ENCODE measurements at places on chromosomes 12 and 14.

GRCh38 chr14:61443481-61443880 is 122.1 kb downstream of the PRKCH start:
- DNase-seq = no peak

- DNase-seq = no peak
Observed at GRCh38 chr12:112020947-112021457, 7.8 kb downstream of the ERP29 start.

- DNase-seq = no peak
Observed at GRCh38 chr12:104654665-104655609, 198.2 kb downstream of the CHST11 start.

GRCh38 chr14:68652433-68652690 is 140.5 kb downstream of the ZFP36L1 start:
- no peak for DNase-seq

DNA sequence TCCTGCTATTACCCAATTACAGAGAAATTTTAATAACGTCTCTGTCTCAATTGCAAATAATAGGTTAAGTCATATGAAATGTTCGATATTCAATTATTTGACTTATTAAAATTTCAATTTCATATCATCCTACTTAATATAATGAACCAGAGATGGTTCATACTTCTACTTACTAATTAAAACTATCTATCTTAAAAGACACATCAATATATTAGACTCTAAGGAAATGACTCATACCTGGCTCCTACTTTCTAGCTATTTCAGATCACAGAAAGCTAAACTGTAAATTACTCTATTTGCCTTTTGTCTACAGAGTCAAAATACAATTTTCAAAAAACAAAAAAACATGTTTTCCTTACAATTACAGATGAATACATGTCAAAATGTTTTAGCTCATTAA is 99.6 kb downstream of the CAPZA3 start:
- no peak for DNase-seq

DNA sequence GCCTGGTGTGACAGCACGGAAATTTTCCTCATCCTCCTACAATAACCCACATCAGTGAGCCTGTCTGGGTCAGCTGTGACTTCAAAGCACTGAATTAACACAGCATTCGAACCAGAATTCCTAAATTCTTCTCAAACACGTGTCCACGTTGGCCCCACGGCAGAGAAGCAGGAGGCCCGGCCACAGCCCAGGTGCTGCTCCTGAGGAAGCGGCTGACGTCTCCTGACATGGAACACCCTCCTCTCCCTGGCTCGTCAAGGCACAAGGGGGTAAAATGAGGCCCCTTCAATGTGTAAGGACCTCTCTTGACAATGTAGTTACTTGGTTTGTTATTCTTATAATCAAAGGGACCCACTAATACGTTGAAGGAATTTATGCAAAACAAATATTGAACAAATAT is 156.3 kb upstream of the GSC start:
- DNase-seq = no peak

DNA sequence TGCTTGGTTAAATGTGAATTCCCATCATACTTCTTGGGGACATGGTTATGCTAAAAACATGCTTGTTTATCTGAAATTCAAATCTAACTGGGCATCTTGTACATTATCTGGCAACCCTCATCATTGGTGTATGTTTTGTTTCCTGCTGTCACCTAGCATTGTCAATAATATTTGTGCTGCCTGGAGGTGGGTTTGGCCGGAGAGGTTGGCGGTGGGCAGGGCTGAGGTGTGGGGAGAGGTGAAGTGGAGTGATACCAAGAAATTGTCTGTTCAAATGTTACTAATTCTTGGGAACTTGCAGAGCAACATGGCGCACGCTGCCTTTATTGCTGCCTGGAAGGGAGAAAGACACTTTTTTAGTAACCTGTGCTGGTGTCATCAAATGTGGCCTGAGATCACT is 280.5 kb downstream of the VRK1 start:
- no peak for DNase-seq

DNA sequence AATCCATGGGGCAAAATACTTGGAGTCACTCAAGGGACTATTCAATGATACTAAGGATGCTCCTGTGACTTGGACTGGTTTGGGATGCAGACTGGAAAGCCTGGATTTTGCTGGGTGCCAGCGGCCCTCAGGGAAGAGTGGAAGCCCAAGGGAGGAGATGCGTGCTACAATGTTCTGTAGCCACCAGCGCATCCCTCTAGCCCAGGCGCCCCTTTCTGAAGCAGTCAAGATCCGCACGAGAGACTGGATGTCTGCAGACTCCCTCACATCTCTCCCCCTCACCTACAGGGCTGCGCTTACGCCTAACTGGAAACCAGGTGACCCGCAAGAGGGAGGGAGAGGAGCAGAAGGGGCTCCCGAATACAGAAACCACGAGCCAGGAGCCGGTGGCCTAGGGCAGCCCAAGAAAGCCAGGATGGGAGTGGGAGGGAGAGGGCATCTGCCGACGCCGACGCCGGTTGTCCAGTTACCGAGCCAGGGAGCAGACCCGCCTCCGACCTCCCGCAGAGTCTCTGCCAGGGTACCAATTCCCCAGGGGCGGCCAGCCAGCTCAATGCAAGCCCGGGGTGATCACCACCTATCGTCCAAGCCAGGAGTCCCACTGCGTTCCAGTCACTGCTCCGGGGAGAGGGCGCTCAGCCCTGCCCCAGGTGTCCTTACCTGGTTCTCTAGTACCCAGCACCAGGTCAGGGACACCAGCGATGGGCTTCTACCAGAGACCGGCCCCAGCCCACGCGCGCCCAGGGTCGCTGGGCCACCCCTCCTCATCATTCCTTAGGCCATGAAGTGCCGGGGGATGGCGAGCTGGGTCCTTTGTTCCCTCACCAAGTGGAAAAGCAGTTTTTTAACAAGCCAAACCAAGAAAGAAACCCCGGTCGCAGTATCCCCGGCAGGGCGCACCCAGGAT is 1.2 kb downstream of the NTN4 start:
- no peak for DNase-seq

GRCh38 chr12:99553461-99553860 is 94.1 kb upstream of the GARIN6 start:
- no peak for DNase-seq

DNA sequence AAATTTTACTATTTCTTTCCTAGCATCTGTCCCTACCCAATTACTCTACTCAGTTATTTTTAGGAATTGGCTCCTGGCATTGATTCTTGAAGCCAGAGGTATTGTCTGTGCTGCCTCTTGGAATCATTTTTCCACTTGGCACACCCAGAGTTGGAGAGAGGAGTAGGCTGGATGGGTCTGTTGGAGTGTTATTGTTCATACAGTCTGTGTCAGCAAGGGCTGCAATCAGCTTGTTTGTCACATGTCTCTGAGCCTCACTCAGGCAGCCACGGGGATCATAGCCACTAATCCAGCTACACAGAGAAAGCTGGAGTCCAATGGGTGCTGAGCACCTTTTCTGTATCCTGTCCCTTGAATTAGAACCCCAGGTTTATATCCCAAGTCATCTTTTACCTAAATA is 176.0 kb upstream of the DYRK2 start:
- no peak for DNase-seq

DNA sequence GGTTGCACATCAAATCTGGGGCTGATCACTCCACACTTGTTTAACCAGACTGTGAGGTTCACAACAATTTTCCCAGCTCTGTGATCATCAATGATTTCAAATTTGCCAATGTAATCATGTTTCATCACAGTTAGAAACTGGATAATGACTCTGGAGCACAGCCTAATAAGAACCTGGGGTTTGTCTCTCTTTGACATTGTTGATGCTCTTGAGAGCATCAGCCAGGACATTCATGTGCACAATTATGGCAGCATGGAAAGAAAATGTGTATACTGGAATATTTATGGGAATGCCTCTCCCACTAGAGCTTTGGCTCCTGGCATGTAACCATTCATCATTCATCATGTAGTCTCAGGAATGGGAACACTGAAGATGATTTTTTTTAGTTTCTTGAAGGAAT is 47.0 kb downstream of the SIX1 start:
- DNase-seq = no peak

DNA sequence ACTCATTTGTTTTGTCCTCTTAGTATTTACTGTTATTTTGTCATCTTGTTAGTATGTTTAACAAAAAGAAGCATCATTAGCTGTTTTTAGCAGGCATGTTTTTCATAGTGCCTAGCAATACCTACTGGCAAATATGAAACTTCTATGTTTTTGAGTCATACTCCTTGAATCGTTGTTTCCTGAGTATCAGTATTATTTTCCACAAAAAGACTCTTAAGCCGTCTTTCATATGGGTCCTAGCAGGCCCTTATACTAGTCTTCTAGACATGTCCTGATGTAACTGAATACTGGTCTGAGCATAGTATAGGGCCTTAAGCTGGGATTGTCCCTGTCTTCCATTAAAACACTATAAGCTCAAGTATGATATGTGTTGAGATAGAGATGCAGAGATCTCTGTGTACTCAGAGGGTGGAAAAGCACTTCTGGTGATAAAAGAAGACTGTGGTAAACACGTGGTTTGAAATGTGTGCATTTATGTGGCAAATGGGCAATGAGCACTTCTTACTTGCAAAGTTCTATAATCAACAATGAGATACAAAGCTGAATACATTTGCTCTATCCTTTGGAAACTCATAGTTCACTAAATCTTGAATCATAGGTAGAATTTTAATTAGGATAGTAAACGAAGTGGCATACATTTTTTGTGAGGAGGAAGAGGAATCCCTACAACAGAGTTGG is 348.8 kb downstream of the PDZRN4 start:
- DNase-seq = no peak

GRCh38 chr12:76108356-76108755 is 23.9 kb upstream of the NAP1L1 start:
- no peak for DNase-seq

GRCh38 chr12:15074351-15074750 is 101.5 kb downstream of the PDE6H start:
- no peak for DNase-seq

- no peak for DNase-seq
Observed at GRCh38 chr12:98401427-98401826, 114.0 kb upstream of the TMPO start.

DNA sequence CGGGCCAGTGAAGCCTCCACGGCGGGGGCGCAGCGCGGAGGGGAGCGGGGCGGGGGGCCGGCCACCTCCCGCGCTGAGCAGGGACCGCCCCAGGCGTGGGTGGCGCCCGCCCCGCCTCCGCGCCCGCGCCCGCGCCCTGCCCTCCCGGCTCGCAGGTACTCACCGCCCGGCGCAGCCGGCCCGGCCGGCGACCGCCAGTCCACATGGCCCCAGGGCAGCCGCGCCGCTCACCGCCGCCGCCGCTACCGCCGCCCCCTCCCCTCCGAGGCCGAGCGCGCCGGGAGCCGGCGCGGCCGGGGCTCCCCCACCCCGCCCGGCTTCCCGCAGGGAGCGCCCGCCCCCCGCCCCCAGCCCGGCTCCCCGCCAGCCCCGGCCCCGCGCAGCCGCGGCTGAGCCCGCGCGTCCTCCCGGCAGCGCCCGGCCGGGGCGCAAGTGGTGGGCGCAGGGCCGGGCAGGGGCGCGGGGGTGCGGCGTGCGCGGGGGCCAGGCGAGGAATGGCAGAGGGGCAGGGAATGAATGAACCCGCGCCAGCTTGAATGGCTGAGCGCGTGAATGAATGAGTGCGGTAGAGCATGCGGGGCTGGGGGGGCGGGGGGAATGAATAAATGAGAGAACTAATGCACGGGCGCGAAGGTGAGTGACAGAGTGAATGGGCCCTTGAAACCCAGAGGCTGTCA is at the start of gene BEGAIN:
Gene BEGAIN, minus strand, starts transcription at position 332 of the 677 bp plus-strand sequence. Its CDS starts 127 bp downstream, at position 205.
- no peak for DNase-seq

- DNase-seq = no peak
Observed at GRCh38 chr14:51334566-51334965, 94.5 kb downstream of the TMX1 start.

DNA sequence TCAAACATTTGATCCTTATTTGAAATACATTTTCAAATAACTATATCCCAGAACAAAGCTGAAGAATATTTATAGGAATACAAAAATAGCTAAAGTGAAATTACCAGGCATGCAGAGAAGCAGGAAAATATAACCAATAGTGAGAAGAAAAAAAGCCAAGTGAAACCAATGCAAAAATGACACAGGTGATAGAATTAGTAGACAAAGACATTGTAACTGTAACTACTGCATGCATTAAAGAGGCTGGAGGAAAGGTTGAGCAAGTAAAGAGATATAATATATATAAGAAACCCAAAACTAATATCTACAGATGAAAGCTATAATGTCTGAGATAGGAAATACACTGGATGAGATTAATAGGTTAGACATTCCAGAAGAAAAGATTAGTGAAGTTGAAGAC is 49.2 kb upstream of the PRPF39 start:
- DNase-seq = no peak

DNA sequence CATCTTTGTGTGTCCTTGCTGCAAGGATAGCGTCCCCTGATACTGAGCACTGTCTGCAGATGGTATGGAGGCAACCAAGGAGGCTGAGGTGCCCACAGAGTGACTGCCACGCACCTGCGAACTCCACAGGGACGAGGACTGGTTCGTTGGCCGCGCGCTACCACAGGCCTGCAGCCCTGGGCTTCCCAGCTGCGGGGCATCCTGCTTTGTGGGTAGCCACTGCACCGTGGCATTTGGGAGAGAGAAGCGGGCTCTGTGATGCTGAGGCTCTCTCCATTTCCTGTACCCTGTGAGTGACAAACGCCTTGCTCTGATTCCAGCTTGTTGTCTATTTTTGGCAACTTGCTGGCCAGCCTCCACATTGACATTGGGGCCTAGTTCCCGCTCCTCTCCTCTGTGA is 76.3 kb downstream of the SLC15A4 start:
- DNase-seq = no peak

- no peak for DNase-seq
Observed at GRCh38 chr12:24977060-24977459, 28.2 kb upstream of the BCAT1 start.

- DNase-seq = no peak
Observed at GRCh38 chr12:45703942-45704341, 25.6 kb upstream of the ARID2 start.

GRCh38 chr12:116885491-116885890 is 4.2 kb upstream of the HRK start:
- no peak for DNase-seq

DNA sequence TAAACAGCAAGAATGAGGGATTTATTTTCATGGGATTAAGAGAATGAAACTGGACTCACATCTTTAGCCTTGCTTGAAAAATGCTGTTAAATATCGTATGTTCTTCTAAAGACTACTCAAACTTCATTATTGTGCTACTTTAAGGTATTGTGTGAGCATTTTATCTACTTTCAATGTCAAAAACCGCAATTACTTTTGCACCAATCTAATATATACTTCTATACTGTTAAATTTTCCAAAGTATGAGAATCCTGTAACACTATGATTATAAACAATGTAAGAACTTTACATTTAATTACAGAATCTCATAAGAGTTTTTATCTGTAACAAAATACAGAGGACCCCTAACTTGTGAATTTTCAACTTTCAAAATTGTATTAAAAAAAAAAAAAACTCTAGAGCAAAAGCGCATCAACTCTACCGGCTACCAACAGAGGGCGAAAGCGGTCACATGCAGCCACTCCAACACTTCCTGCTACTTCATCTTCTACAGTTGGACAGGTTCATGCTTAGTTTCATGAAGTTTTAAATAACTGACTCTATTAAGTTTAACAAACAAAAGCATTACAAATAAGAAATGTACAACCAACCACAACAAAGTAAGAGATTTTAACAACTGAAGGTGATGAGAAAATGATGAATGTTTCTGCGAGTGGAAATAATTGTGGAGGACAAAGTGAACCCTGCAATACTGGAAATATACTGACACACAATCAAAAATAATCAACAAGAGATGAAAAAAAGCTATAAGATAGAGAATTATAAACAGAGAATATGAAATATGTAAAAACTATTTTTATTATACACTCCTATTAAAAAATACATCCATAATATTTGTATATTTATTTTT is 210.9 kb downstream of the MED13L start:
- peak; percentile 50 for DNase-seq

- DNase-seq = no peak
Observed at GRCh38 chr12:116537101-116537904, 21.9 kb upstream of the MAP1LC3B2 start.

- DNase-seq = no peak
Observed at GRCh38 chr14:33679461-33680225, 271.2 kb downstream of the EGLN3 start.

Measured in CD4-positive, alpha-beta T cell treated with Interleukin-6 at 100 ng/mL for 8 hours (primary cell).